Activated CD8-positive, alpha-beta memory T cell treated with anti-CD3 and anti-CD28 coated beads for 36 hours (primary cell): ENCODE measurements at places on chromosomes 1 and 21. TPM values are rescaled to one million over a fixed set of nuclear protein-coding genes. Genes with fewer than 3 reads are reported as not detected.

The WDR77 gene
- 78.6 TPM for total RNA-seq

The ANGPTL1 gene
- total RNA-seq, result not detected

The LCE2B gene
- total RNA-seq, result not detected

The CFAP107 gene
- total RNA-seq, result not detected
